ENCODE measurements at places on chromosomes 3 and 15. TPM values are rescaled to one million over a fixed set of nuclear protein-coding genes. Genes with fewer than 3 reads are reported as not detected.

KIF7 gene
- total RNA-seq = 2.3 TPM

GRCh38 chr3:117261983-117262421 is 552.4 kb downstream of the TUSC7 start:
- DNase-seq = peak; percentile 33

GRCh38 chr3:95228416-95228815 is 1165.6 kb downstream of the NSUN3 start:
- DNase-seq = no peak

GRCh38 chr3:105806359-105806758 is 62.5 kb downstream of the CBLB start:
- no peak for DNase-seq
